ENCODE measurements at places on chromosomes 2 and 18.

DNA sequence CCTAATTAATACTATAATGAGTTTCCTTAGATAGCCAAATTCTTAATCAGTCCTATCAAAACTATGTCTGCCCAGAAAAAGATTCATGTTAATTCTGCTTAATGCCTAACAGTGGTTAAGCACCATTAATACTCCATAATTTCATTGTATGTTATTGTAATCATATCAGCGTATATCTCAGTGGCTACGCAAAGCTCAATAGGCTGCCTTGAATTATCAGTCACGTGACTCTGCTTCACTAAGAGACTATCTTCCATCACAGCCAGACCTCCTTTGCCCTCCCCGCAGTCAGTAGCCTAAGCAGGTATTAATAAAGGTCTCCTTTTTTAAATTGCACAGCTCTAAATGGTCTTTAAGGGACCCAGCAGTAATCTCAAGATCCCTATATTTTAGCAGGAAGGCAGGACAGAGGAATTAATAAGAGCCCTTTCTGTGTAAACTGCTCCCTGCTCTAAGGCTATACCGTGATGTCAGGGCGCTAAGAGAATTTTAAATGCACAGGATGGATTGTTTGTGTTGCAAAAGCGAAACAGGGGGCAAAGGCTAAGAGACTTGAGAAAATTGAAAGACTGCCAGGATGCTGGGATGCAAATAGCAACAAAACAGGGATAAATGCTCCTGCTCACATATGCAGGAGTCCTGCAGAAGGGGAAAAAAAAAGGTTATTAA is 215.6 kb upstream of the POU3F3 start:
- no peak for DNase-seq

DNA sequence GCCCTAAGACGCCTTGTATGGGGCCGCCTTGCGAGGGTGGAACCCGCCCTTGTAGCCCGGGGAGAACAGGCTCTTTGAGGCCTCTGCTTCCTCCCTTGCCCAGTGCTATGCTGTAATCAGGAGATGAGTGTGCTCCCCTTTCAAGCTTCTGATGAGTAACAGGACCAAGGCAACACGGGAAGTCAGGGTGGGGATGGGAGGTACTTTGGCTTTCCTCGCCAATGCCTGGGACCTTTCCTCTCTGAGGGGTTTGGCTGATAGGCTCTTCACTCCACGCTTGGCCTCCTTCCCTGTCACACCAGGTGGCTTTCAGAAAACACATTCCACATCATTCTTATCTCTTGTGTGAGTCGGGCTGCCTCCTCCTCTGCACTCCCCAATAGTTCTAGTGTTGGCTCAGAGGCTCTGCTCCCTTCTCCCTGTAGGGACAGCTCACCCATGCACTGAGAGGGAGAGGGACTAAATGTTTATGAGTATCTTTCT is 223.7 kb upstream of the TRIB2 start:
- DNase-seq = no peak

- no peak for DNase-seq
Observed at GRCh38 chr2:63051042-63051794, 588 bp downstream of the OTX1 start.

- peak; percentile 14 for DNase-seq
Observed at GRCh38 chr2:48530033-48530811, at the start of gene STON1. STON1 (plus strand) TSS chr2:48530154; CDS start chr2:48580634, 50,480 bp downstream.

DNA sequence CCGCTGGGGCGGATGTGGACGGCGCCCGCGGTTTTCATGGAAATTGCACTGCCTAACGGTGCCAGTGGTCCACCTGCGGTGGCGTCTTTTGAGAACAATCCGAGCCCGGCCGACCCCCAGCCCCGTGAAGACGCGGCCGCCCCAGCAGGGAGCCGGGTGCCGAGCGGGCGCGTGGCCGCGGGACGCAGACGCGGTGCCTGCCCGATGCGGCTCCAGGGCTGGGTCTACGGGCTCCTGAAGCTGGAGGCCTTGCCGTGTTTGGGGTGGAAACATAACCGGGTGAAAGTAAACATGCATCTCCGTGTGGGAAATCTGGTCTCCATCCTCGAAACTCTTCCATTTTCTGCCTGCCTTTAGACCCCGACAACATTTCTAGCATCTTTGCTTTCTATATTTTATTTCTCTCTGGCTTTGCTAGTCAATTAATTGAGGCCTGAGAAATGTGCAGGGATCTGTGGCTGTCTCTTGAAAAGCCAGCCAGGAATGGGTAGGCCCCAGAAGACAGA is 572 bp downstream of the INPP4A start:
- no peak for DNase-seq

All from dorsolateral prefrontal cortex (tissue), 122 donors.